ENCODE measurements at places on chromosomes 4 and X.

DNA sequence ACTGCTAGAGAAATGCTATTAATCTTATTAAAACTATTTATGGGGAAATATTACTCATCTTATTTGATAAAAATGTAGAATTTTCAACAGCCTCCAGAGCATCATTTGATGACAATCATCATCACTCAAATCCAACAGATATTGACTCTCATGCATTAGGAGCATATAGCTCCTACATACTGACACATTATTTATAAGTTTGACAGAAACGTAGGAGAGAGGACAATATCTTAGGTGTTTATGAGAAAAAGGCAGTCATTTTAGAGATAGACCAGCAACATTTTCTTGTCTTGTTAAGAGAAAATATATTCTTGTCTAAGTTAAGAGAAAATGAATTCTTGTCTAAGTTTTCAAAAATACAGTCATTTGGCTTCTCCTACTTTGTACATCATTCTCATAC, 2550.2 kb downstream of the PCDH7 start:
- no peak for DNase-seq

DNA sequence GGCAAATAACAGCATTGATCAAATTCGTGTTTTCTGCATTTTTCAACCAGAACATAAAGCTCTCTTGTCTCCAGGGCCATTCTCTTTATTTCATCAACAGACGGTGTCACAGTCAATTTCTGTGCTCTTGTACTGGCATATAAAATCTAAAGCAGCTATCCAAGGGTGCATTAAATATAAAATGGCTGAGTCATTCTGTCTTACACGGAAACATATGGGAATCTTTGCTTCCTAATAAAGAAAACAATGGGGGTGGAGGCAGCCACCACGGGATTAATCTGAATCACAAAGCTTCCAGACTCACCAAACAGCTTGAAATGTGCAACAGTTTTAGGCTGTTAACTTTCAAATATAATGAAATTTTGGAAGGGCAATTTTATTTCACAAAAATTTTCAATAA, 132.6 kb downstream of the IL15 start:
- no peak for DNase-seq

DNA sequence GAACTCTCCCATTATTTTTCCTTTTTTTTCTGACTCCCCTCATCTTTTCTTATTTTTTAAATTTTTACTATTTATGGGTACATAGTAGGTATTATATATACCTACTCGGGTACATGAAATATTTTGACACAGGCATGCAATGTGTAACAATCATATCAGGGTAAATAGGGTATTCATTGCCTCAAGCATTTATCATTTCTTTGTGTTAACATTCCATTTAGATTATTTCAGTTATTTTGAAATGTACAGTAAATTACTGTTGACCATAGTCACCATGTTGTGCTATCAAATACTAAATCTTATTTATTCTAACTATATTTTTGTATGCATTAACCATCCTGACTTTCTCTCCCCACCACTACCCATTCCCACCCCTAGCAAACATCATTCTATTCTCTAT, 33.8 kb upstream of the SLIT2 start:
- DNase-seq: no peak

- no peak for DNase-seq
Observed at GRCh38 chr4:103089481-103089880, 10.2 kb downstream of the BDH2 start.

DNA sequence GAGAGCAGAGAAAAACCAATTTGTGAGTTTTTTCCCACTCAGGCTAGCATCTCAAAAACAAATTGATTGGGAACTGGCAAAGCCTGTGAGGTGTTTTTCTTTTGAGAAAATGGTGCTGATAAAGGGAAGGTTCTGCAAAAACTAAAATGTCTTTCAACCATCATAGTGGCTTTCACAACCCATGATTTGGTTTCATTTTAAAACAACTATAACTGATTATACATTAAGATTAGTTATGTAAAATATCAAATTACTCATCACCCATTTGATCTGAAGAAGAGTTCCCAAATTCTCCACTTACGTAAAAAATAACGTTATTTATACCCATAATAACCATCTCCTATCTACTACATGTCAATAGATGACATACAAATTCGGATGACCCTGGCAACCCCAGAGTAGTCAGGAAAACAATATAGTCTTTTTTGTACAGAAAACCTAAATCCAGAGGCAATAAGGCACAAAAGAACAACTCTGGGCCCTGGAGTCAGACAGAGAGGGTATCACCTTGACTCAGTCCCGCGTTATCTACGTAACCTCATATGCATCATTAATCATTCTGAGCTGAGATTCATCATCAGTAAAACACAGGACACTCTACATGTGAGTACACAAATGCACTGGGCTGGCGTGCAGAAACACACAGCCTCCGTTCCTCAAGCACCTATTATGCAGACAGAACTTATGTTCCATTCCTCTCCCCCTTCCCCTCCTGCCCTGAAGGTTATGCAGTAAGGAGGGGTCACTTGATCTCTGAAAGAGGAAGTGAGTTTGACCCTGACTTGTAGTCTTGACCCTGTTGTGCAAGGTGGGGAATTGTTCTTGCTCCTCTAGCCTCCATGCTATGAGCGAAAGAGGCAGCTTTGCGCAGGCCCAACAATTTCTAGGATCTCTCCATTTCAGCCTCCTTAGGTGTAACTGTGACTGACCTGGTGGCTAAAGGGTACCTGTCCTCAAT, 82.2 kb downstream of the SLC9A7 start:
- DNase-seq: no peak

- DNase-seq: peak; percentile 5
Observed at GRCh38 chr4:15001248-15001868, 923 bp upstream of the CPEB2 start.

DNA sequence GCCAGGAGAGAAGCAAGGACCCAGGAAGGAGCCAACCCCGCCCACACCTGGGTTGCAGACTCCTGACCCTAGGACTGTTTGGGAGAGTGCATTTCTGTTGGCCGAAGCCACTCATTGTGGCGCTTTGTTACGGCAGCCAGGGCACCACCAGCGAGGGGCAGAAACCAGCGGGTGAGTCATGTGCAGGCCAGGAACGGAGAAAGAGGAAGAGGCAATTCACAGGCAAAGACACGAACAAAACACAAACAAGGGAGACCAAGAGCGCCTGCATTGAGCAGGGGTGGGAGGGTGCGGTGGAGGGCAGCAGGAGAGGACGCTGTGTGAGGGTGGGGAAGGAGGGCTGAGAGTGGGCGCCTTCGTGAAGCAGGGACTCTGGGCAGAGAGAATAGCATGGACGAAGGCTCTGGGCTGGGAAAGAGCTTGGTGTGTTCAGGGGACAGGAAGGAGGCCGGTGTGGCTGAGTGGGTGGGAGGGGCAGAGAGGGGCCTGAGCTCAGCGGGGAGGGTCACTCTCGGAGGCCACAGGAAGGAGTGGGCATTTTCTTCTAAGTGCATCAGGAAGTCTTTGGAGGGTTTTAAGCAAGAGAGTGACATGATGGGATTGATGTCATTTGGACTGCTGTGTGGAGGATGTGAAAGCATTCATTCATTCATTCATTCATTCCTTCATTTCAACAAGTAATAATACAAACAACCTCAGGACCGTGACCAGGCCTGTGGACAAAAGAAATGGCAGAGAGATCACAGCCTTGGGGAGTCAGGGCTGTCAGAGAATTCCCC, 12.2 kb upstream of the WFS1 start:
- DNase-seq: no peak

GRCh38 chrX:148741441-148741840, 241.0 kb downstream of the AFF2 start:
- DNase-seq: no peak

DNA sequence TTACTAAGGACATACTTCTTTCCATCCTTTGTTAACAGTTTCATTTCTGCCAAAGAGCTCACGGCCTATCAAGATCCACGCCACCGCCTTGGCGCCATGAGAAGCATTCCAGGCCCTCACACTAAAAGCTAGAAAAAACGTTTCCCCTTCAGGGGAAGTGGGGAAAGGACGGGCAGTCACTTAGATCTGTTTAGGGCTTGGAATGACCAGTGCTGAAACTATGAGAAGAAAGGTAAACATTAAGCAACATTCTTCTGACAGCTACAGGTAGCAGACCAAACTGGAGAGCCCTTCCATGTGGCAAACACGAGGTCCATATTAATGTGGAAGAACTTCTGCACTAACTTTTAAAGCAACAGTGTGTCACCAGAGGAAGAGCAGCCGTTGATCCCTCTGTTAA, 146.7 kb downstream of the SH3KBP1 start:
- no peak for DNase-seq

GRCh38 chr4:90128961-90129495, 1.8 kb downstream of the CCSER1 start:
- no peak for DNase-seq

GRCh38 chr4:6121276-6121850, 79.0 kb downstream of the JAKMIP1 start:
- no peak for DNase-seq

- DNase-seq: no peak
Observed at GRCh38 chrX:4560192-4560591, 846.7 kb upstream of the PRKX start.
